ENCODE measurements at places on chromosomes 1 and 21.

GRCh38 chr21:34743831-34744230 is 75.0 kb downstream of the CLIC6 start:
- no peak for DNase-seq

- DNase-seq, result peak; percentile 40
These were observed 49.0 kb downstream of the SIM2 start for GRCh38 chr21:36747815-36748383.

DNA sequence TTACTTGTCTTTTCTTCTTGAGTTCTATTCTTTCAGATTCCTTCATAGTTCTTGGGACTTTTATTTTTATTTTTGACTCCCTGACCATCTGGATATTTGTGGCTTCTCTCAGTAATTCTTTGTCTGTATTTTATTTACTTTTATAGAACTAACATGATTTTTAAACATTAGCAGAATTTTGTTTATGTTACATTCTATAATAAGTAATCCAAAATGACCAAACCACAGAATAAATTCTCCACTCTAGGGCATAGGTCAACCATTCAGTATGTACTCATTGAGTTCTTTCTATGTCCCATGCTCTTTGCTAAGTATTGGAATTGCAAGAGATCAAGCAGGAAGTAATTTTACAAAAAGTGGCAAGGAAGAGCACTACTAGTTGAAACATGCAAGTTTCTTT is 969.0 kb downstream of the TTLL7 start:
- no peak for DNase-seq

DNA sequence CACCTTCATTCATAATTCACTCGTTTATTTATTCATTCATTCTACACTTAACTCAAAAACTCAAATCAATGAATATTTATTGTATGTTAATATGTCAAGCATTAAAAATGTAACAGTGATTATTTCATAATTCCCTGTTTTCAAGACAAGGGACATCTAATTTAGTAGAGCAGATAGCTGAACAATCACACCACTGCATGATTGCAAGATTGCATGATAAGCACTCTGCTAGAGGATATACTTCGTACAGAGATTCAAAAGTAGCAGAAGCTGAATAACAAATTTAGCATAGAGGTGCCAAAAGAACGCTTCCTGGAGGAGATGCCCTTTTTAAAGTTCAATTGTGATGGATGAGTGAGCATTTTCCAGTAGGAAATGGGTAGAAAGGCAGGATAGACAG is 190.6 kb upstream of the BEND5 start:
- DNase-seq, result no peak

- DNase-seq, result no peak
These were observed 52.4 kb downstream of the NEGR1 start for GRCh38 chr1:72229893-72230292.

DNA sequence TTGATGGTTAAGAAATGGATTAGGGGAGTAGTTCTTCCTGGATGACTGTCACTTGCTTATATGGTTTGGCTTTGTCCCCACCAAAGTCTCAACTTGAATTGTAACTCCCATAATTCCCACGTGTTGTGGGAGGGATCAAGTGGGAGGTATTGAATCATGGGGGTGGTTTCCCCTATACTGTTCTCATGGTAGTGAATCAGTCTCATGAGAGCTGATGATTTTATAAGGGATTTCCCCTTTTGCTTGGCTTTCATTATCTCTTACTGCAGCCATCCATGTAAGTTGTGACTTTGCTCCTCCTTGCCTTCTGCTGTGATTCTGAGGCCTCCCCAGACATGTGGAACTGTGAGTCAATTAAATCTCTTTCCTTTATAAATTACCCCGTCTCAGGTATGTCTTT is 1621.1 kb downstream of the MRPL39 start:
- no peak for DNase-seq

DNA sequence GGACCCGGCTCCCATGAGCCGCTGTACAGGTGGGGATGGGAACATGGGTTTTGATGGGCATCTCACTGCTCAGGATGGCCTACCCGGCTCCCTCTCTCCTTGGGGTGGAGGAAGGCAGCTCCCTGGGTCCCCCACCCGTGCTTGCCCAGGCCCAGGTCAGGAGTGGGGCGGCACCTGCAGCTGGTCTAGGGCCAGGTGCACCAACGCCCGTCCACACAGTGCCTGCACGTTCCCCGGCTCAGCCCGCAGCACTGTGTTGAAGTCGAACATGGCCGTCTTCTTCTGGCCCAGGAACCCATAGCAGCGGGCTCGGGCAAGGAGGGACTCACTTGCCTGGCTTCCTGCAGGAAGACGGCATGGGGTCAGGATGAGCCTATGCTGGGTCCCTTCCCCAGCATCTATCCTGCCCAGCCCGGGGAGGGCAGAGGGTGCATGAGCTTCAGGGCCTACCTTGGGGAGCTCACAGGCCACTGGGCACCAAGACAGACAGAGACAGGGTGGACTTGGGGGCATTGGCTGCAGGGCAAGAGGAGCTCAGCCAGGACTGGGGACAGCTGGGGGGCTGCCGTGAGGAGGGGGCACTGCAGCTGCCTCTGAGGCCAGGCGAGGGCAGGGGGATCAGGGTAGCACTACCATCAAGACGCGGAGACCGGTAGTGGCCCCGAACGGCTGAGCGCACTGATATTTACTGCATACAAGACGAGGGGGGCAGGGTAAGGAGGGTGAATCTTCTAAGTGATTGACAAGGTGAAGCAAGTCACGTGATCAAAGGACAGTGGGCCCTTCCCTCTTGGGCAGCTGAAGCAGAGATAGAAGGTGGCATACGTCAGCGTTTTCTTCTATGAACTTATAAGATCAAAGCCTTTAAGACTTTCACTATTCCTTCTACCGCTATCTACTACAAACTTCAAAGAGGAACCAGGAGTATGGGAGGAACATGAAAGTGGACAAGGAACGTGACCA is 17.8 kb downstream of the TTC34 start:
- no peak for DNase-seq

DNA sequence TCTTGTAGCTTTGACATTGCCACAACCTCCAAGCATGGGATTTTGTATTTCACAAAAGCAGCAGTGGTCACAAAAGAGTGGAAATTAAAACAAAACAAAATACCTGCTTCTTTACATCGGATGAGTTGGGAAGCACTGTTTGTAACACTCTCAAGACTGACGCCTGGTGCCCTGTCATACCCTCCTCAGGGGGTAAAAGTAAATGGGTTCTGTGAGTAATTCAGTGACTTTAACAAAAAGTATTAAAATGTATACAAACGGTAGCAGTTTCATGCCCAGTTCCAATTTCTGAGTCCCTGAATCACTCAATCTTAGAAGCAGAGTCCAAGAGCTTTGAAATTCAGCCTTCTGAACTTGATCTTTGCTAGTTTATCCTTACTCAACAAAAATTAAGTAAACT is 152.5 kb downstream of the TIAM1 start:
- no peak for DNase-seq

DNA sequence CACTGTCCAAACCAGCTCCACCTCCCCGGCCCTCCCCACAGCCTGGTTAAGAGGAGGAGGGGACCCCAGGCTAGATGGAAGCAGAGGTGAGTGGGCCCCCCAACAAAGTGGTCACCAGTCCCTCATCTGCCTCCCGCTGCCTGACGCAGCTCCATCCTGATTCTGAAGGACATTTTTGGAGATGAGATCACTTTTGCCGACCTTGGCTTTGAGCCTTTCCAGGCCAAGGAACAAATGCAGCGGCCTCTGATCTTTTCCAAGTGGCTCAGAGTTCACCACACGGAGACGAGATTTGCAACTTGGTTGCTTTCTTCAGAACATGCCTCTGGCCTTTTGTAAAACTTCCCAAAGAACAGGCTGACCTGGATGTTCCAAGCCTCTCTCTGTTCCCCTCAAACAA is 223.1 kb downstream of the NPHP4 start:
- no peak for DNase-seq

GRCh38 chr21:28550057-28550825 is 442.4 kb downstream of the LTN1 start:
- no peak for DNase-seq

DNA sequence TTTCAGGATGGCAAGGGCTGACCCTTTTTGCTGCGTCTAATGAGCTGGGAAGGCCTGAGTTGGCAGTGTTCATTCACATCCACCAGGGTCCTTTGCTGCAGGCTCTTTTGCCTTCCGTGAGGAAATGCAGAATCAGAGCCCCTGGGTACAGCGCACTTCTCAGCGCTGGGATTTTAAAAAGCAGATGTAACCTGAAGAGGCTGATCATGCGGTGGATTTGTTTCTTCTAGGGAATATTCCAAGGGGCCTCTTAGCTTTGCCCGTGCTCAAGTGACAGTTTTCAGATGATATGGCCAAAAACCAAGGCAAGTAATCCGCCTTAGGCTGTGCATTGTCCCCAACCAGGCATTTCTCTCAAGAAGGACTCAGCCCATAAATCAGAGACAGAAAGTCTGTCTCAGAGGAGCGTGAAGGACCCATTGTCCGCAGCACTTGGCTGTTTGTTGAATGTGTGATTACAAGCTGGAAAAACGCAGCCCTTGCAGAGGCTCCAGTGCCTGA is 237.6 kb downstream of the PTPRC start:
- DNase-seq, result no peak

- no peak for DNase-seq
These were observed 8.3 kb upstream of the RNF19B start for GRCh38 chr1:32972814-32973428.

DNA sequence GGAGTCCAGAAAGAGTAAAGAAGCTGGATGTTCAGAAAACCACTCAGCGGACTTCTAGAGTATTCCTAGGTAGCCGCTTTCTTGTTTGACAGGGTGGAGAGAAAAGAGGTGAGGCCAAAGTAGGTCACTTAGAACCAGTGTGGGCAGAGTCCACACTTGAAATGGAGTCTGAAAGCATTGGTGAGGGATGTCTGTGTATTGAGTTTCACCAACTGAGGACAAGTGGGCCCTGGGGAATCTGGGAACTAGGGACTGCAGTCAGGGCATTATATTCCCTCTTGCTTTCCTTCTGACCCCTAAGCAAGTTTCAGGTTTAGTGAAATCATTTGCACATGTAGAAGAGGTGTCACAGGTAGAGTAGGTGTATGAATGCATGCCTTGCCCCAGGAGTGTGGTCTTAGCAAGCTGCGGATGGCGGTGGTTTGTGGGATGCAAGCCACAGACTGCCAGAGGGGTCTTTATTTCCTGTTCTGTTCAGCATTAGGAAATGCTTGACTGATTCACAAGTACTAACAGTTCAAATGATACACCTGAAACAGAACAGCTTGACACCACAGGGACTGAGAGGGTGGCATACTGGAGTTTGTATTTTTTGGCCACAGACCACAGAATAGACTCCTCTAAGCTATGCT is 1.1 kb upstream of the GNG12 start:
- no peak for DNase-seq

GRCh38 chr1:46714976-46715375 is 3.9 kb downstream of the EFCAB14 start:
- DNase-seq, result no peak

DNA sequence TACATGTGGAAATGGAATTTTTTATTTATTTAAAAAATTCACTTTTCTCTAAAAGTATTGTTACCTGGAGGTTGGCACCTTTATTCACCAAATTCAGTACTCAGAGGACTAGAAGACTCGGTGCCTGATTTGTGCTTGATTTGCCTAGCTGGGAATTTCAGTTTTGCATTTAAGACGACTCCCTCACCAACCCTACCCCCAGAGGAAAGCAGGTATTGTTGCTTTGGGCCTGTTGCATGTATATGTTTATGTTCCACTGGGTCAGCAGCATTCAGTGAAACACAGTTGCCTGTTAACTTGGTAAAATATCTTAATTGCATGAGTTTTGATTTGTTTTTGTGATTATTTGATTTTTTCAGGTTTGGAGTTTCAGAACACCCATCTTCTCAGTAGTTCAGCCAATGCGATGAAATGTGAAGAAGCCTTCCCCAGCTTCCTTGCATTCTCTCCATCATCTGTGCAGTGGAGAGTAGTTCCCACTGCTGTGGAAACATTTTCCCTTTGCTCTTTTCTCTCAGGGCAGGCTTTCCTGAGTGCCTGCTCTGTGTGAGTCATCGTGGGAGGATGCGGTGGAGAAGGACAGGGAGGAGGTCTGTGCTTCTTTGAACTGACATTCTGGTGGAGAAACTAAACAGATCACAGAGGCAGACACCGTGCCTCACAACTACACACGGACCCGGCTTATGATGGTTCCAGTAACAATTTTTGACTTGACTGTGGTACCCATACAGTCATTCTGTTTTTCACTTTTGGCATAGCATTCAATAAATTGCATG is 6.4 kb downstream of the ADARB1 start:
- no peak for DNase-seq

GRCh38 chr1:29539971-29540370 is 303.6 kb downstream of the PTPRU start:
- DNase-seq, result no peak

GRCh38 chr1:228219962-228220780 is 12.3 kb downstream of the OBSCN start:
- DNase-seq, result no peak

DNA sequence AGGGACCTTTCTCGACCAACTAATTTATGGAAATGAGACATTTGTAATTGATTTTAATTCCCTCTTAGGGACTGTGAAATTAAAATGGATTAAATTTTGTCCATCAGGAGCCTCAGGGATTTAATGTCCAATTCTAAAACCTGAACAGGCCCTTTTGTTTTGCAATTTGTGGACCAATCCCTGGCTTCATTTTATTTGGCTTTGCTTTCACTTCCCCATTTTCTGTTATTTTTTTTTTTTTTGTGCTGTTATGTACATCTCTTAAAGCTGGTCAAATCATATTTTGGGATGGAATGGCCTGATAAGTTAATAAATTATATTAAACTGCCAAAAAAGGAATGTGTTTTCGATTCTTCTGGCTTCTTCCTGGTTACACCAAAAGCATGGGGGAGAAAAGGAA is 28.9 kb downstream of the ZSCAN20 start:
- DNase-seq, result no peak

DNA sequence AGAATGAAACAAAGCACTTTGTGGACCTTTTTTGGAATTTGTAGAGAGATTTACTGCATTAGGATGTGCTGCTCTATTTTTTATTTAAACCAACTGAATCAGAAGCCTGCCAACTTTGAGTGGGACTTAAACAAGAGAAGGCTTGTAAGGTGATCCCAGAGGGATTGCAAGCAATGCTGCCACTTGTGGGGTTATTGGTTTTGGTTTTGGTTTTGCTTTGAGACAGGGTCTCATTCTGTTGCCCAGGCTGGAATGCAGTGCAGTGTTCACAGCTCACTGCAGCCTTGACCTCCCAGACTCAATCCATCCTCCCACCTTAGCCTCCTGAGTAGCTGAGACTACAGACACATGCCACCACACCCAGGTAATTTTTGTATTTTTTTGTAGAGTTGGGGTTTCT is 32.2 kb upstream of the GNG5 start:
- no peak for DNase-seq
